ENCODE measurements at places on chromosomes 3 and 15. TPM values are rescaled to one million over a fixed set of nuclear protein-coding genes. Genes with fewer than 3 reads are reported as not detected.

DNA sequence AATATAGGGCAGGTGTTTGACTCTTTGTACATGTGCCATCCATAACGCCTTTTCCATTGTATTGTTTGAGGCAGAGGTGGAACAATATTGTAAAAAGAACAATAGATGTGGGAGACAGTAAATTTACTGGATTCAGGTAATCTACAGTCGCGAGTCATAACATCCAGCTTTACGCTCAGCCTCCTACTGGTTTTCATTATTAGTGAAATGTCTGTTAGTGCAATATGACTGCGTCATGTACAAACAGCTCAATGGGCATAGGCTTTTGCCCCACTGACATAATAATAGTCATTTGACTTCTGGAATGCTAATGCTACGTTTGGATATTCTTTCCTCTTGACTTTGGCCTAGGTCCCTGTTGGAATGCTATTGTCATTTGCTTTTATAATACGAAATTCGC, 9.5 kb downstream of the CACNA2D3 start:
- no peak for DNase-seq

GRCh38 chr3:87307805-87308204, 31.4 kb upstream of the POU1F1 start:
- no peak for DNase-seq

GRCh38 chr15:31141792-31142191, 40.3 kb upstream of the TRPM1 start:
- DNase-seq: no peak

DNA sequence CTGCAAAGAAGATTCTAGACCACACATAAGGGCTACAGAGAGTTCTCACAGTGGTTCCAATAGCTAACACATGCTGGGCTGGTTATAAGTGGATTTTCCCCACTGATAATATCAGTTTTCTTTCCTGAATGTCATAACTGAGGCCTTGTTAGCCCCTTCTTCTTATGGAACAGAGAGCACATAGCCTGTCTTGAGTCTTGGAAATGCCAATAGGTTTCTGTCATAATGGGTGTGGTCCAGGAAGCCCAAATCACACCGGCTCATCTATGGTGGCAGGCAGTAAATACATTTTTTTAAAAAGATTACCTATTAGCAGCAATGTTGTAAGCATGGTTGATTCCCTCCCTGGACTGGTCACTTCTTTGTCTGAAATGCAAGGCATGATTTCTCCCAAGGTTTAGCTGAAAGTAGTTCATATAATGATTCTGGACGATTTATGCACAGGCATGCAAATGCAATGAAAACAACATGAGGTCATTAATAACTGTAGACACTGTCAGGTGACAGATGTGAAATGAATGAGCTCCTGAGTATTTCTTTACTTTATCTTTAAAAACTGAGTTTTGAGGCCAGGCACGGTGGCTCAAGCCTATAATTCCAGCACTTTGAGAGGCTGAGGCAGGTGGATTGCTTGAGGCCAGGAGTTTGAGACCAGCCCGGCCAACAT, 67.2 kb upstream of the ATP2C1 start:
- DNase-seq: no peak

- DNase-seq: no peak
These were observed 27.7 kb downstream of the GRM2 start for GRCh38 chr3:51734572-51734907.

DNA sequence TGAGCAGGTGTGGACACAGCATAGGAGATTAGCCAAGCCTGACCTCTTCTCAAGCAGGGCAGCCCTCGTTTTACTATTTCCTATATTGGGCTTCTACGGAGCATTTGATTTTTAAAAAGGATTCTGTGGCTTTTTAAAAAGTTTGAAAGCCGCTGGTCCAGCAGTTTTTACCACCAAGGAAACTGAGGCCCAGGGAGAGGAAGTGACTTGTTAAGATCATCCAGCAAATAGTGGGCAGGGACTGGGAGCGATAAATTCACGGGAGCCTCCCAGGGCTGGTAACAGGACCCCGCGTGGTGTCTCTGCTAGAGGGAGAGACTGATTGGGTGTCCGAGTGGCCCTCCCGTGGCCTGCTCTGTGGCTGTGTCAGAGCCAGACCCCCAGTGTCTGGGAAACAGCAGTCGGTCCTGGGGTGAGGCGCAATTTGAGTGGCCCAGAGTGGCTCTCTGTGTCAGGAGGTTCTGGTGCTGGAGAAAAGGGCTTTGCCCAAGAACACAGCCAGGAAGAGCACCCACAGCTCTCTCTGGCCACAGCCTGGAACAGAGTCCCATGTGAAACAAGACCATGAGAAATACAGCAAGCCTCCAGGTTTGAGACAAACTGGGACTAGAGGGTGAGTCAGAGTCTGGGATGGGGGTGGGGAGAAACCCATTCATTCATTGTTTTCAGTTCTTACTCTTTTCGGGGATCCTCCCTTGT, 4.2 kb downstream of the FURIN start:
- no peak for DNase-seq

GRCh38 chr15:74893627-74894026, 3.8 kb downstream of the MPI start:
- DNase-seq: no peak

DNA sequence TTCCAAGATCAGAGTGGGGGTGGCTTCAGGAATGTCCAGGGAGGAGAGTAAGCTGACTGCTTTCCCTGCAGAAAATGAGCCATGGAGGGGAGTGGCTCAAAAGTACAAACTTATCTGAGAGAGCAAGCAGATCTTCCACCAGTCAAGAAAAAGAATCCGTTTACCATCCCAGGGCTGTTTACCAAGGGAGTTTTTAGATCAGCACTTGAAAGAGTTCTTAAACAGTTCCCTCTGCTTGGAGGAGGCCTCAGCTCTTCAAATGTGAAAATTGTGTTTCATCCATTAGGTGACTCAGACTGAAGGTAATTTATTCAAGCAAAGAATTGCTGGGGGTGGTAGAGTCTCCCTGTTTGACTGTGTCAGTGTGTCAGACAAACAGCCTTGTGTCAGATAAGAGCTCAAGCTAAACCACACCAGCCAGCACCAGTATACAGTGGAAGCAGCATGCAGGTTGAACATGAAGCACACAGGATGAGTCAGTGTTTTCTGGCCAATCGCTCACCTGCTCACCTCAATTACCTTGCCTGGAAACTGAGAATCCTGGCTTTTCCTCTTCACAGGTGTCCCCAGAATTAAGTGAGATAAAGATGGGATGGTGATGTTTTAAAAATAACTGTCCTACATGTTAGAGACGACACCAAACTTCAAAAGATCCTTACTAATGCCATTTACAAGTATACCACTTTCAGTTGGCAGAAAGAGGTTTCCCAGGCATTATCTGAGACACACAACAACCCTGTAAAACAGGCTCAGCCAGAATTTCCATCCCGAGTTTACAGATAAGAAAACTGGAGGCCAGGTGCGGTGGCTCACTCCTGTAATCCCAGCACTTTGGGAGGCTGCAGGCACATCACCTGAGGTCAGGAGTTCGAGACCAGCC, 21.7 kb downstream of the SH3BP5 start:
- peak; percentile 76 for DNase-seq

- no peak for DNase-seq
These were observed 10.2 kb downstream of the ZNF445 start for GRCh38 chr3:44467241-44467640.

DNA sequence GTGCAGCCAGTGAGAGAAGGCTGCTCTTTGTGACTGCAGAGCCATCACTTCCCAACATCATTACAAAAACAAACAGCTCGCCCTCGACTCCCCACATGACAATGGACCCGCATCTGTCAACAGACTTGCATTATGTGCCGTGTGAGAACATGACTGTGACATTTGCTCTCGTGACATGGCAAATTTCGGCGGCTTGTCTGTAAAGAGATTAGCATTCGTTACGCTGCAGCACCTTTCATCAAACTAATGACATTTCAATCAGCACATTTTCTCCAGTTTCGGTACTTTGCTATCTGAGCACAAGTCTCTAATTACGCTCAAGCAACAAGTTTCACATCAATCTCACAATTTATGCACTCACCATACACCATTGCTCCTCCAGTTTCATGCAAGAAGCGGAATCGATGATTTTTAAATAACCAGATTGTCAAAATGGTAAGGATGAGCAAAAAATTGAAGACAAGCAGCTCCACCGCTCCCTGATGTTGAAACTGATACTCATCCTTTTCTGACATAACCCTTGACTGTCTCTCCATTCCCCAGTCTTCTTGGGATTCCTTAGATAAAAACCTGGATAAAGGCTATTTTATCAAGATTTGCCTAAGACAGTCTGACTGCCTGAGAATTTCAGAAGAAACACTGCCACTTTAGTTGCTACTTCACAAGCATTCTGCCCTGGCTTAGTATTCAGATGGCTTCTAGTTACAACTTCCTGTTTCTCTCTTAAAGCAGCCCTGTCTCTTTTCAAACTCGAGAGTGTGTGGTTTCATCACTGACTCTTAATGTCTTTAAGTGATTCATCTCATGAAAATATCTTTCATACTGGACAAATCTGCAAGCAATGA, at the start of gene SLC9A9:
TSS of gene SLC9A9 (minus strand) at position 682 of the 845 bp plus-strand sequence. CDS start at position 536, 146 bp downstream.
- no peak for DNase-seq

DNA sequence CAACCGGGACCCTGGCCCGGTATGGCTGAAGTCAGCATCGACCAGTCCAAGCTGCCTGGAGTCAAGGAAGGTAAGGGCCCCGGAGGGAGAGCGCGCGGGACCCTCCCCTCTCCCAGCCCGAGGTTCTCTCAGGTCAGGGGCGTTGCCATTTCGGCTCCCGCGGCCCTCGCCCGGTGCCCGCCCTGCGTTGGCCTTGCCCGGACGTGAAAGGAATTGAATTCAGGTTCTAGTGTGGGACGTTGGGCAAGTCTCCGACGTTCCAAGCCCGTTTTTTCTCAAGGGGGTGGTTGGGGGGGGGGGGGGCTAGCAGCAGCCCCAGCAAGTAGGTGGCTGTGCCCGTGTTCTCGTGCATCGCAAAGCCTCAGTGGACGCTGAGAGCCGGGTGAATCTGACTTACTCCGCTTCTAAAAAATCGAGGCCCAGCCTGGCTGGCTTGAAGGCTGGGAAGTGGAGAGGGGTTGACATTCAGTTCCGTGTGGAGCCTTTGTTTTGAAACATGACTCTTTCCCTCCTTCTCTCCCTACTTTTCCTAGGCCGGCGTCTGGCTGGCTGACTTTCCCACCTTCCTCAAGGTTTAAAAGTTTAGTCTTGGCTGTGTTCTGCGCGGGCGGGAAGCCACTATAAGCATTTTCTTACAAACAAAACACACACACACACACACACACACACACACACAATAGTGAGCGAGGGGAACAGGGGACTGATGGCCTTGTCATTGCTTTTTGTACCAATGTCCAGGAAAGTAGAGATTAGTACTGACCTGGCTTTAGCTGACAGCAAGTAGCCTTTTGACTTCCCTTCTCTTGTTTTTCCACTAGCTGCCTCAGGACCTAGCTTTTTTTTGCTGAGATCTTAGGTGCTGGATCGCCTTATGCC, at the start of gene UTS2B:
TSS of gene UTS2B (minus strand) at position 873 of the 876 bp plus-strand sequence. CDS start 48,337 bp downstream, outside the sequence.
- no peak for DNase-seq

RETNLB gene
- not detected for total RNA-seq

DNA sequence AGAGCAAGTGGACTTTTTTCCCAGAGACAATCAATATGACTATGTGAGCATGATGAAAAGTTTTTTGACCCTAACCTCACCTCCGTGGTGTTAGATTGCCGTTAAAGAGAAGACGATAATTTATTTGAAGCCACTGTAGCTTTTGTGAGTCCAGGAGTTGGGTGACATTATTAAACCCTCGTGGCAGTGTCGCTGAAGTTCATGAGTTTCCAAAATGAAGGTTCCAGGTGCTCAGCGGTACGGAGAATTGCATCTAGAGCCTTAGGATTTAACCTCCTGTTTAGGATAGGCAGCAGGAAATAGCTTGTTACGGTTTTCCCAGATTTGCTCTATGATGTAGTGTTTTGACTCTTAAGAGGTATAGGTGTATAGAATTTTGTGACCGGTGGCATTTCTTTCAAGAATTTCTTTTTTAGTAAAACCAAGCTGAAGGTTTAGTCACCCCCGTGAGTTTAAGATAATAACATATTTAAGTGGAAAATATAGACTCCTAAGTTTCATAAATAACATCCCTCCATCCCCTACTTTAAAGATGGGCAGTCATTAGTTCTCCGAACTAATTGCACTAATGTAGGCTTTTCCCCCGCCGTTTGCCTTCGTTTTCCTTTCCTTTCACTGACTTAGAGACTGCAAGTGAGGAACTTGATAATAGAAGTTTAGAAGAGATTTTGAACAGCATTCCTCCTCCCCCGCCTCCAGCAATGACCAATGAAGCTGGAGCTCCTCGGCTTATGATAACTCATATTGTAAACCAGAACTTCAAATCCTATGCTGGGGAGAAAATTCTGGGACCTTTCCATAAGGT, 2.0 kb downstream of the SMC4 start:
- no peak for DNase-seq

PLIN1 gene
- 0.32 TPM for total RNA-seq

DNA sequence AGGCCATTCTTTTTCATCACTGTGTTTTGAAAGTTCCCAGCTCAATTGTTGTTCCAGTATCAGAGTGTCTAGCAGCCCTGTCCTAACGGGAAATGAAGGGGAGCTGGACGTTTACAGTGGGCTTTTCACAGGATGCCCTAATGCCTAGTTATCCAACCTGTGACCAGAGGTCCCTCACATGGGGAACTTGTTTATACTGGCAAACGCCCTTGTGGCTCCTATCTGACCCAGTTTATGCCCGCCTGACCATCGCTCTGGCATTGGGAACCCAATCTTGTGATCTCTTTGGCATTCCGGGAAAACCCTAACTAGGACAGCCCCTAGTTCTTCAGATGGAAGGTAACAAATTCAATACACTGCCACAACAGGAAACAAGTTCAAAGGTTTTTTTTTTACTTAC, 14.5 kb upstream of the MYRIP start:
- DNase-seq: no peak

DNA sequence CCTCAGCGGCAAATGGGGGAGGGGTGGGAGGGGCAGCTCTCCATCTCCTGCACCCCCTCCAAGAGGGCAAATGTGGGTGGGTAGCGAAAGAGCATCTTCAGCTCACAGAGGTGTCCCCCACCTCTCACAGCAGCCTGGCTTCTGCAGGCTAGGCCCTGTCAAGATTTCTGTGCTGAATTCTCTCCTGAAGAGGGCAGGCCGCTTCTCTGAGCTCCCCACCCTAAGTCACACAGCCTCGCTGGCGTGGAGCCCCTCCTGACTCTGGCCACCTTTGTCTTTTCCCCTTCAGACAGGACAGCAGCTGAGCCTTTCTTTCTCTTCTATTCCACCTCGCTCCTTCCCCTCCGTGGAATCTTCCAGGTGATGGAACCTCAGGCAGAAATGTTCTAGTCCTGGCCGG, 26.3 kb upstream of the ADAMTS7 start:
- no peak for DNase-seq

- peak; percentile 15 for DNase-seq
These were observed at the start of gene CACNA2D2 for GRCh38 chr3:50503504-50504342. Gene CACNA2D2 (minus strand): TSS chr3:50503634. CDS start chr3:50503423, 211 bp downstream.

UPK1B gene
- total RNA-seq: not detected

DNA sequence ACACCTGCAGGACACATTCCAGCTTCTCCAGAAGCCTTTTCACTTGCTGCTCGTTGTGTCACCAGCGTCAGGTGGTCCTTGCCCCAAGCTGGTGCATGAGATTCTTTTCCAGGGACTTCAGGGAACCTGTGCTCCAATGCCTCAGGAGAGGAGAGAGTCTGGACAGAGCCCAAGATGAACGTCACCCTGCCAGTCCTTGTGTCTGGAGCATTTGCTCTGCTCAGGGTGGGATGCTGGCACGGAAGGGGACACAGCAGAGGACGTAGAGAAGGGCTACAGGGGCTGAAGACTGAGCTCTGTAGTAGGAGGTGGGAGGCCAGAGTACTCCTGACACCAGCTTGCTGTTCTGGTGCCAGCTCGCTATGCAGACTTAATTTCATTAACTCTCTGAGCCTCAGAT, 262.1 kb downstream of the XXYLT1 start:
- no peak for DNase-seq

All from HCT116 (cell line).